ENCODE measurements at places on chromosomes 7 and 10. TPM values are rescaled to one million over a fixed set of nuclear protein-coding genes. Genes with fewer than 3 reads are reported as not detected.

The ANKRD7 gene
- 0.16 TPM for total RNA-seq

The ANKRD61 gene
- total RNA-seq, result not detected

The NPY gene
- not detected for total RNA-seq

The TAX1BP1 gene
- 48.1 TPM for total RNA-seq

The OR9A2 gene
- total RNA-seq, result not detected

The DRGX gene
- not detected for total RNA-seq

The C1QL3 gene
- under 0.01 TPM for total RNA-seq

The SEMA3A gene
- total RNA-seq, result 2.4 TPM

The ZNF485 gene
- total RNA-seq, result 1.4 TPM

The LRRC18 gene
- not detected for total RNA-seq

The SHTN1 gene
- total RNA-seq, result 0.65 TPM

The ITGB8 gene
- 0.32 TPM for total RNA-seq

The FAM237B gene
- total RNA-seq, result not detected

The ACTL6B gene
- total RNA-seq, result not detected

The OR6B1 gene
- total RNA-seq, result not detected

The SUGCT gene
- total RNA-seq, result 1.1 TPM

The SPDYE9 gene
- not detected for total RNA-seq

The CCL26 gene
- total RNA-seq, result not detected

The CC2D2B gene
- not detected for total RNA-seq

The TAC1 gene
- not detected for total RNA-seq

The GPR37 gene
- 0.16 TPM for total RNA-seq

The ITIH5 gene
- 1.8 TPM for total RNA-seq

The SEMA3C gene
- 0.16 TPM for total RNA-seq

The EIF4EBP2 gene
- 17.0 TPM for total RNA-seq

The DDC gene
- not detected for total RNA-seq

The MBLAC1 gene
- total RNA-seq, result 1.8 TPM

The SPAM1 gene
- not detected for total RNA-seq

The GLRX3 gene
- 65.9 TPM for total RNA-seq

The CDCA7L gene
- total RNA-seq, result 60.7 TPM

The MMP21 gene
- not detected for total RNA-seq

The UNC5B gene
- total RNA-seq, result 5.3 TPM

The TAS2R41 gene
- not detected for total RNA-seq

The NRBF2 gene
- 10.5 TPM for total RNA-seq

The FRAT2 gene
- total RNA-seq, result 9.4 TPM

The GPR22 gene
- not detected for total RNA-seq

The PNLIPRP1 gene
- not detected for total RNA-seq

The SAMD9L gene
- 26.6 TPM for total RNA-seq

The PLEKHS1 gene
- total RNA-seq, result not detected

The CCZ1 gene
- 33.8 TPM for total RNA-seq

The NUDT13 gene
- 1.4 TPM for total RNA-seq

The MICU1 gene
- 28.0 TPM for total RNA-seq

The ADAP1 gene
- 4.3 TPM for total RNA-seq

The TET1 gene
- total RNA-seq, result 0.69 TPM

Measured in bladder microvascular endothelial cell (primary cell).